Activated T-helper 2 cell treated with anti-CD3 and anti-CD28 coated beads, Interferon-gamma antibody, Interleukin-2, Interleukin-4, amounts not matched to agents 10 μg/mL and 5 μg/mL and 100 μg/mL, durations not matched to agents 14 hours and 24 hours and 36 hours (primary cell): ENCODE measurements at places on chromosomes 12 and 14. TPM values are rescaled to one million over a fixed set of nuclear protein-coding genes. Genes with fewer than 3 reads are reported as not detected.

- DNase-seq = no peak
Measured at GRCh38 chr14:74645756-74646470, 33.9 kb upstream of the LTBP2 start.

GRCh38 chr12:34379142-34379541 lies 356.8 kb downstream of the ALG10 start:
- no peak for DNase-seq

The ADAM20 gene
- 0.25 and 0.39 TPM in 2 replicates for total RNA-seq

The LACRT gene
- total RNA-seq = not detected in 2 replicates

The PNP gene
- total RNA-seq = 133 and 137 TPM in 2 replicates

DNA sequence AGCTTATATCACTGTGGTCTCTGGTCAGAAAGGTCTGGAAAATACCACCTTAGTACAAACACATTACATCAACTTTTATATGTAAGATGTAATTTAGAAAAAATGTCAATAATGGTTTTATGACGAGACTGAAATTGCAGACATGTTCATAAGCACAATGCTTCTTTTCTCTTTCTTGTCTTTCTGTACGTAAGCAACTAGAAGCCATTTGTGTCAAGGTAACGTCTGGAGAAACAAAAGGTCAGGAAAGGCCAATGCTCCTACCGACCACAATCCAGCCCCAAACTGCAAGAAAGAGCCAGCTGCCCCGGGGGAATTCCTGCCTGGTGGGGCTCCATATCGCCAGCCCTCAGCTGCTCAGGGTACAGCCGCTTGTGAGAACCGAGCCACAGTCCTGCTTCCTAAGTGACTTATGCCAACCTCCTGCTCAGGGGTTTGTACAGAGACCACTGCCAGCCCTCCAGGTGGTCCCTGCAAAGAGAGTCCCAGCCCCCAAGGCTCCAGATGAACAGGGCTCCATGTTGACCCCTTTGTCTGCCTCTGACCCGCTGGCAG lies 6.3 kb downstream of the ZNF839 start:
- DNase-seq = no peak

The LBHD2 gene
- total RNA-seq = not detected in 2 replicates

GRCh38 chr12:89796798-89797382 lies 88.3 kb upstream of the ATP2B1 start:
- DNase-seq = no peak

DNA sequence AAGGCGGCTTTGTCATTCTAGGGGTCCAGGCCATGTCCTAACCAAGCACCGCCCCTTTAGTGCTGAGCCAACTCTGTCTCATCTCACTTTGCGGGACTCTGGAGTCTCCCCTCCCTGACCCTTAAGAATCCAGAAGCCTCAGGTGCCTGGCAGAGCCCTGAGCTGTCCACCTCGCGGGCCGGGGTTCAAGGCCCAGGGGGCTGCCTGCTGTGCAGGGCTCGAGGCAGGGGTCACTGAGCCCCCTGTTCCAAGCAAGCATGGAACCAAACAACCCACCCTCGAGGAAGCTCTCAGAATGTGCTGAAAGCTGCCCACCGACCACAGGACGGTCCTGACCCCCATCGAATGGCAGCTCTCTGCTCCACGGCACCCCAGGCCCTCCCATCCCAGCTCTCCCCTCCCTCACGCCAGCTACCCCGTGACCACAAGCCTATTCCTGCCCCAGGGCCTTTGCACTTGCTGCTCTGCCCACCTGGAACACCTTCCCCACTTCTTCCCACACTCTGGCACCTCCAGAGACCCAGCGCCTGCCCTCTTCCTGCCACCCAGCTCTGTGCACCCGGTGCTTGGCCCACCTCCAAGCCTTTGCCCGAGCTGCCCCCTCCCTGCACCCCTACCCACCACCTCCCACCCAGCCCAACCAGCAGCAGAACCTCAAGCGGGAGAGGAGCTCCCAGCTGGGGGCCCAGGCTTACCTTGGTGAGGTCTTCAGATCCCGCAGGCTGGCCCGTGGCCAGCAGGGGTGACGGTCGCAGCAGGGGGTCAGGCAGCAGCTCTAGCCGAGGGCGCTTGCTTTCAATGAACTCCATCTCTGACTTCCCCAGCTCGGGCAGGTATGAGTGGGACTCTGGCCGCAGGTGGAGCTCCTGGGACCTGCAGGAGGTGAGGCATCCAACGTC lies 84.3 kb downstream of the NCOR2 start:
- no peak for DNase-seq

- no peak for DNase-seq
Measured at GRCh38 chr14:77485256-77485655, 13.4 kb downstream of the ISM2 start.

DNA sequence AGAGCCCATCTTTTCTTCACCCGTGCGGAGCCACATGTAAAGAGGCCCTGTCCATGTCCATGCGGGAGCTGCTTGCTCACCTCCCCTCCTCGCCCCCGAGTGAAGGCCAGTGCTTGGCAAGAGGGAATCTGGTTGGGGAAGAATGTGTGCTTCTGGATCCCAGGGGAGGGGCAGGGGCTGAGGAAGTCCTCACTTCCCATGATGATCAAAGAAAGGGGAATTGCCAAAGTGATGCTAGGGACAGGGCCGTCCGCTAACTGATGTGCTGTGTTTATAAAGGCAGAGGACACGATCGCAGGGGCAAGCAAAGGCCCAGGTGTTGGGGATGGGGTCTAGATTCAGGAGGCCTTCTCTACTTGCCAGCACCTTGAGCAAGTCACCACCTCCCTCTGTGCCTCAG lies 137.4 kb upstream of the PRMT8 start:
- no peak for DNase-seq

DNA sequence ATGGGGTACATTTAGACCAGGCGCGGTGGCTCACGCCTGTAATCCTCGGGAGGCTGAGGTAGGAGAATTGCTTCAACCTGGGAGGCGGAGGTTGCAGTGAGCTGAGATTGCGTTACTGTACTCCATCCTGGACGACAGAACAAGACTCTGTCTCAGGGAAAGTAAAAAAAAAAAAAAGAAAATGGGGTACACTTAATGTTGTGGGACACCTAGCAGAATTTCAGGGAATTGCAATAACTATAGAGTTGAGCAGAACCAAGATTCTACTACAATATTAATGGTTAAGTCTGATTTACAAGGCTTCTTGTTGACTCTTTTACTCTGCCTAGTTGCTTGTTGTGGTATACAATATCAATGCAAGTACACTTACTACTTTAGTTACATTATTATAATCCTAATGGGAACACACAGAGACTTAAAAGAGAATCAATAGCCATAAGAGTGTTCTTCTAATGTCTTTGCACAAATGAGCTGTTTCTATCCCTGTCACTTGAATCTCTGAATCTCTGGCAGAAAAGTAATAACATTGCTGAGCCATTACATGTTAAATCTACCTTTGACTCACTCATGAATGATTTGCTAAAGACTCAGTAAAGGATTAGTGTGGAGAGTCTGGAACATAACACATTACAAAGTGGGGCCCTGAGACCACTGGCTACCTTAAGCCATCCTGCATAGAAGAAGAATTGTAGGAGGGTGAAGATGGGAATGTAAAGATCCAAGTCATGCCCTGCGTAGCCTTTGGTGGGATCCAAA lies 22.7 kb downstream of the BEST3 start:
- DNase-seq = no peak

The LRP6 gene
- total RNA-seq = 0.55 and 1.5 TPM in 2 replicates

The SLC2A14 gene
- 0.05 and 0.07 TPM in 2 replicates for total RNA-seq

The ATXN2 gene
- total RNA-seq = 51.6 and 52.6 TPM in 2 replicates

DNA sequence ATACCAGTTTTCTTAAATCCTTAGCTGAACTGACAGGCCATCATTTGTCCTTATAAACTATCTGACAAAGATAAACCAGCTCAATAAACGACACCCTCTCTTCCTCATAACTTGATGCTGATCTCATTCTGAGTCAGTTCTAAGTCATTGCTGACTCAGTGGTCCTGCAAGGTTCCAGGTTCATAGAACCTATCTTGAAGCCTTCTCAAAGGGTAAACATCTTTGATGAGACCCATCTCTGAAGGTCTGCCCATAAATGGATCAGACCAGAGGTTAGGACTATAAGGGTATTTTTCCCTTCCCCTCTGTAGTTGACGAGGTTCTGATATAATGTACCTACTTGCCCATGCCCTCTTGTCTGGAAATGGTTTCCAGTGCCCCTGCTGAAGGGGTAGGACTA lies 11.9 kb downstream of the NAA25 start:
- no peak for DNase-seq
